ENCODE measurements at places on chromosomes 2 and 18.

DNA sequence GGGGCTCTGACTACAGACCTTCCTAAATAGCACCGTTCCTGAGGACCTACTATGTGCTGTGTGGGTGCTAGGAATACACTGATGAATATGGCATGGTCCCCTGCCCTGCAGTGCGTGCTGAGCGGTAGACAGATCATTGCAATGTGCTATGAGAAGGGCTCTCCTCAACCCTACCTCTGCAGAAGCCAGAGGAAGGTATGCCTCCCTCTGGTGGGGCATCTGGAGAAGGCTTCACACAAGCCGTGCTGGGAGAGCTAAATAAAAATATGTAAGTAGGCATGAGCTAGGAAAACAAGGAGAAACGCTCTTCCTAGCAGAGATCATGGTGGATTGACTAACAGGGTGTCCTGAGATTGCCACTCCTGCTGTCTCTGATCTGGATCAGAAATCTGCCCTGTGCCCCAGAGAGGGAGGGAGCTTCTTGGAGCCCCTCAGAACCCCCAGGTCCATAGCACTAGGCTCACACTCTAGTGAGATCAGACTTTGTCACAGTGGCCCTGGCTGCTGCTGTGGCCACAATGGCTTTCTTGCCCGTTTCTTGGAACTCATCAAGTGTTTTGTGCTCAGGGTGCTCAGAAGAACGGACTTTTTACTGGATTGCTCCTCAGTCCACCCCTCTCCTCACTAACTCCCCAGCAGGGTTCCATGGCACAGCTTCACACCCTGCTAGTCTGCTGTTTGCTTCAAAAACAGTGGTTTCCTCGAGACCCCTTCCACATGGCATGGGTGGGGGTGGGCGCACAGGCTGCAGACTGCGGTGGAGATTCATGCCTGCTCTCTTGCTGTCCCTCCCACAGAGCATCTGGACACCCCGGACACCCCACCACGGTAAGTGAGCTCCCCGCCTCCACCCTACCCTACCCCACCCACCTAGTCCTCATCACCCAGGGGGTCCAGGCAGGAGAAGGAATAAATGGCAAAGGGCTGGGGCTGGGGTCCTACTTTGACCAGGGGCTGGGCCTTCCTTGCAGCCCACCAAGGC is 14.2 kb downstream of the SIGLEC15 start:
- DNase-seq, result no peak

GRCh38 chr18:67232991-67233390 is 283.5 kb downstream of the DSEL start:
- no peak for DNase-seq

GRCh38 chr2:58899692-58900091 is 658.6 kb upstream of the FANCL start:
- DNase-seq, result no peak

GRCh38 chr2:159617646-159618045 is 1.3 kb upstream of the BAZ2B start:
- no peak for DNase-seq
